ENCODE measurements at places on chromosomes 3 and 15. TPM values are rescaled to one million over a fixed set of nuclear protein-coding genes. Genes with fewer than 3 reads are reported as not detected.

DNA sequence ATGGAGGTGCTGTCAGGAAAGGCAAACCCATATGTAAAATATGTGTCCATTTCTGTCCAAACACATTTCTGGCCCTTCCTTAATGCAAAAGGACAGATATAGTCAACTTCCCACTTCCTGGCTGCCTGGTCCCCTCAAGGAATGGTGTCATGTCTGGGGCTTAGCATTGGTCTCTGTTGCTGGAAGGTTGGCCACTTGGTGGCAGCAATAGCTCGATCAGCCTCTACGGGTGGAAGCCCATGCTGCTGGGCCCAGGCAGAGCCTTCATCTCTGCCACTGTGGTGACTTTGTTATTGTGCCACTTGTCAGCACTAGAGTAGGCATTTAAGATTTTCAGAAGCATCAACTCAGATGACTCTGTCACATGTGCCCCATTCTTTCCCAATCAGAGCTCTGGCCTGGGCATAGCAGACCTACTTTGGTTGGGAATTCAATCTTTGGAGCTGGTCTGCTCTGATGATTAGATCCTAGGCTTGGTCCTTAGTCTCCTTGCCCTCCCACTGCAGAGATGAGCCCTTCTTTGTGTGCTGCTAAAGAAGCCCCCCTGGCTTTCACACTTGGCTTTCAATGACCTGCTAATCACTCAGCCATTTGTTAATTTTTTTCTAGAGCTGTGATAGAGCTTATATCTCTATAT lies 51.0 kb upstream of the SPSB4 start:
- H3K36me3 ChIP-seq: no peaks in the 10 kb centered on the region
- no peak overlapping the region for H3K4me3 ChIP-seq
- no peaks in the 10 kb centered on the region for H3K4me1 ChIP-seq
- DNase-seq: peak; percentile 76

DNA sequence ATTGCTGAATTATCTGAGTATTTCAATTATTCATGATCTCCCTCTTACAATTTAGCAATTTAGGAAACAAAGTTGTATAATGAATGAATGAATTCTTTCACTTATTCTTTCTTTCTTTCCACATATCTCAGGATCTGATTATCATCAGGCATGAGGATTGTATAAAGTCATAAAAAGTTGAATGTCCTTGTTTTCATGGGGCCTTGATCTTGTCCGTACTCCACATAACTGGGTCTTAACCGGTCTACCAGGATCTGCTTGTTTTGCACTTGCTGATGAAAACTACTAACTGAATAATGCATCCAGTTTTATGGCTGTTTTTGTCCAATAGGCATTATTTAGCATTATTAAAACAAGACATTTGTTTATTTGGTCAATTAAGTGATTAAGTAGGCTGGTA lies 12.6 kb downstream of the C3orf85 start:
- no peak overlapping the region for H3K27ac ChIP-seq
- no peaks in the 10 kb centered on the region for H3K27me3 ChIP-seq
- no peak for DNase-seq
- H3K4me1 ChIP-seq: no peaks in the 10 kb centered on the region

- no peaks in the 10 kb centered on the region for H3K36me3 ChIP-seq
- H3K27me3 ChIP-seq: no peaks in the 10 kb centered on the region
- H3K27ac ChIP-seq: no peak overlapping the region
- no peak for DNase-seq
- H3K4me3 ChIP-seq: no peak overlapping the region
Observed at GRCh38 chr3:122014741-122015140, 7.3 kb downstream of the ILDR1 start.

- H3K4me1 ChIP-seq: peaks cover 22% of the 10 kb centered on the region
- H3K4me3 ChIP-seq: no peak overlapping the region
- DNase-seq: no peak
Observed at GRCh38 chr3:128274837-128275236, 121.6 kb downstream of the EEFSEC start.

DNA sequence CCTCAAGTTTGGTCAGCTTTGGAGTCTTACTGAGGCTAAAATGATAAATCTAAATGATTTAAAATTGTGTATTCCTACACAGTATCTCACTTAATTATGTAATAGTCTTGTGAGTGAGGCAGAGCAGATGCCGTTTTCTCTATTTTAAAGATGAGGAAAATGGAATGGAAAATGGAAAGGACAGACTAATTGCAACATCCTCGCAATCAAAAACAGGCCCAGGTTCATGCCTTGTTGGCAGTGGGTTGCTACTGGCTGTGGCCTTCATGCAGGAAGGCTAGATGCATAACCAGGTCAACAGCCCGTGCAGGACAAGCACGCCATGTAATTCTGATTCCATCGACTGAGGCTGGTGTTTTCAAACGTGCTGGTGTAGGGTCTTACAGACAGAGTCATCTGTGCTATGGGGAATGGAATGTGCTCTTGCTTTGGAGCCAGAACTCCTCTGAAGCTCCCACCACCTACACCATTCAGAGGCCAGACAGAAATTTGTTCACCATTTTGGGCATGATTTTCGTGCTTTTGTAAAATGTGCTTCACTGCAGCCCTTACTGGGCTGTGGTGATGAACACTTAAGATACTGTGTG lies 37.9 kb downstream of the MLH1 start:
- no peaks in the 10 kb centered on the region for H3K27me3 ChIP-seq
- no peak for DNase-seq
- H3K4me1 ChIP-seq: no peaks in the 10 kb centered on the region
- no peak overlapping the region for H3K27ac ChIP-seq
- H3K36me3 ChIP-seq: peaks cover 5% of the 10 kb centered on the region

GRCh38 chr3:146050691-146051090 lies 110.3 kb downstream of the PLOD2 start:
- H3K27ac ChIP-seq: no peak overlapping the region
- no peaks in the 10 kb centered on the region for H3K4me1 ChIP-seq
- no peak overlapping the region for H3K4me3 ChIP-seq
- no peaks in the 10 kb centered on the region for H3K27me3 ChIP-seq
- no peaks in the 10 kb centered on the region for H3K36me3 ChIP-seq
- no peak for DNase-seq

GRCh38 chr3:117752984-117753717 lies 1043.6 kb downstream of the TUSC7 start:
- DNase-seq: no peak
- no peaks in the 10 kb centered on the region for H3K36me3 ChIP-seq
- no peak overlapping the region for H3K27ac ChIP-seq
- H3K27me3 ChIP-seq: no peaks in the 10 kb centered on the region
- H3K4me3 ChIP-seq: no peak overlapping the region

DNA sequence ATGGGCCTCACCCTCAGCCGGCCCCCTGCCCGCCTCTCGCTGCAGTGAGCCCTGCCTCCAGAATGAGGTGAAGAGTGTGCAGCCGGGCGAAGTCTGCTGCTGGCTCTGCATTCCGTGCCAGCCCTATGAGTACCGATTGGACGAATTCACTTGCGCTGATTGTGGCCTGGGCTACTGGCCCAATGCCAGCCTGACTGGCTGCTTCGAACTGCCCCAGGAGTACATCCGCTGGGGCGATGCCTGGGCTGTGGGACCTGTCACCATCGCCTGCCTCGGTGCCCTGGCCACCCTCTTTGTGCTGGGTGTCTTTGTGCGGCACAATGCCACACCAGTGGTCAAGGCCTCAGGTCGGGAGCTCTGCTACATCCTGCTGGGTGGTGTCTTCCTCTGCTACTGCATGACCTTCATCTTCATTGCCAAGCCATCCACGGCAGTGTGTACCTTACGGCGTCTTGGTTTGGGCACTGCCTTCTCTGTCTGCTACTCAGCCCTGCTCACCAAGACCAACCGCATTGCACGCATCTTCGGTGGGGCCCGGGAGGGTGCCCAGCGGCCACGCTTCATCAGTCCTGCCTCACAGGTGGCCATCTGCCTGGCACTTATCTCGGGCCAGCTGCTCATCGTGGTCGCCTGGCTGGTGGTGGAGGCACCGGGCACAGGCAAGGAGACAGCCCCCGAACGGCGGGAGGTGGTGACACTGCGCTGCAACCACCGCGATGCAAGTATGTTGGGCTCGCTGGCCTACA lies 8.5 kb downstream of the GRM2 start:
- no peak overlapping the region for H3K27ac ChIP-seq
- no peak for DNase-seq
- no peaks in the 10 kb centered on the region for H3K27me3 ChIP-seq
- H3K4me3 ChIP-seq: no peak overlapping the region

DNA sequence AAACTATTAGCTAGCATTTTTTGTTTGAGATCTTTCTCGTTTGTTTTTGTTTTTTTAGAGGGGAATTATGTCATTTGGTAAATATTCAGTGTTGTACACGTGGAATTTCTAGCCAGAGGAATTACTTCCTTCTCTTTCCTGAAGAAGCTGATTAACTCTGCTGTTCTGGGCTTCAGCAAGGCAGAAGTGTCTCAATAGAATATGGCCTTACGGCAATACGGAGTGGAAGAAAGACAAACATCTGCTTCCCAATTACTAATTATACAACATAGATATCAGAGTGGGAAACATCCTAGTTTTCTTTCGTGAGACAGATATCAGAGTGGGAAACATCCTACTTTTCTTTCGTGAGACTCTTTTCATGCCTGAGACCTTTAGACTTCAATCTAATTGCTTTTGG lies 11.9 kb downstream of the P3H2 start:
- no peaks in the 10 kb centered on the region for H3K27me3 ChIP-seq
- H3K36me3 ChIP-seq: no peaks in the 10 kb centered on the region
- no peak overlapping the region for H3K4me3 ChIP-seq
- no peak for DNase-seq
- H3K4me1 ChIP-seq: peaks cover 7% of the 10 kb centered on the region
- no peak overlapping the region for H3K27ac ChIP-seq

MFSD1 gene
- 33.3 TPM for total RNA-seq

IGSF10 gene
- total RNA-seq: 1.0 TPM

GPR171 gene
- total RNA-seq: 0.78 TPM

CFAP92 gene
- total RNA-seq: not detected

AADAC gene
- 7.3 TPM for total RNA-seq

ECE2 gene
- total RNA-seq: 18.8 TPM

Data from body of pancreas (tissue), 4 donors.